NCI-H446 (cell line): ENCODE measurements at places on chromosomes 2 and 18.

DNA sequence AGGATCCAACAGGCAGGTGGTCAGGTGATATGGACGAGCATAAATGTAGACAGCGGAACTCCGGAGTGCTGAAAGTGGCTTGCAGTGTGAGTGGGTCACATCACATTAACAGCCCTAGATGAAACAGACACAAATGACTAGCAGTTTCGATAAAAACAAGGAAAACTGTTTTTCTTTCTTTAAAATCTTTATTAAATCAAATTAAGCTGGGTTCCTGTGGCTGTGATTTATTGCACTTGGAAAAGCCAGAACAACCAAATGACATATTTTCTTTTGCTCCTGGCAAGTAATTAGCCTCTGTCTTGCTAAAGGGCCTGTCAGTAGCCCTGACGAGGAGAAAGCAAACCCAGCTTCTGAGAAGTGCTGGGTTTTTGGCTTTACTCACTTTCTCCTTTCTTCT lies 152.9 kb upstream of the DDX18 start:
- no peak for DNase-seq

GRCh38 chr2:145644820-145645302 lies 1124.9 kb upstream of the ZEB2 start:
- DNase-seq: no peak

DNA sequence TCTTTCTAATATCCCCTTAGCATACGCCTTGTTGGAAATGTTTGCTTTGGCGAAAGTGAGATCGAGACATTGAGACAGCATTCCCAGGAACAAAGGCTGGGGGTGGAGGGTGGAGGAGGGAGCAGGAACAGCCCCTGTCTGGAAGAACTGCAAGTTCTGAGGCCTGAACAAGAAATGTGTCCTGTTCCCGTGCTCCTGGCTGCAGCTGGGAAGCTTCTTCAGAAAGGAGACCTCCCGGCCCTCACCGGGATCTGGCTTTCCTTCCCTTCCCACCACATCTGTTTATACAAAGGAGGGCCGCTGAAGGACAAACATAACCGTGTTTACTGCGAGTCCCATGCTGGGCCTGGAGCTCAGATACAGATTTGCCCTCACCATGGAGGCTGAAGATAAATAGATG lies 35.9 kb downstream of the AFF3 start:
- no peak for DNase-seq

DNA sequence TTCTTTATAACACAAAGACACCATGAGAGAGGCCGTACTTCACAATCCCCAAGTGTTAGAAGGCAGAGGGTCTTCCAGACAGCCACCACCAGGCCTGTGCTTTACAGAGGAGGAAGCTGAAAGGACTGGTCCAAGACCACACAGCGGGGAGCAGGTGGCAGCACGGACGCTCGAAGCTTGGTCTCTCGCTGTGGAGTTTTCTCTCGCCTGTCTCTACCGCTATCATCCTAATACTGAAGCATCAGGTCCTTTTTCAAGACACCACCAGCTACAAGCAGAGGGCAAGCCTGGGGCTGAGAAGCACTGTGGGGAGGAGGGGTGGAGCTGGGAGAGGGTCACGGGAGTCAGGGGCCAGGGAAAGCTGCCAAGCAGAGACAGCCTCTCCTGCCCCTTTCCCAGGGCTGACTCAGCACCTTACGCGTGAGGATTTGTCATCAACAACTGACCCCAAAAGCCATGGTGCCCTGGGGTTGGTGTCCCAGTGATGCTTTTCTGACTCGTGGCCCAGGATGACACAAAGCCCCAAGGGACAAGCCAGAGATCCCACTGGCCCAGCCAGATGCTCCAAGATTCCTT lies 31.9 kb upstream of the FOSL2 start:
- no peak for DNase-seq

- peak; percentile 40 for DNase-seq
Observed at GRCh38 chr2:124027182-124027581, 2.1 kb downstream of the CNTNAP5 start.

DNA sequence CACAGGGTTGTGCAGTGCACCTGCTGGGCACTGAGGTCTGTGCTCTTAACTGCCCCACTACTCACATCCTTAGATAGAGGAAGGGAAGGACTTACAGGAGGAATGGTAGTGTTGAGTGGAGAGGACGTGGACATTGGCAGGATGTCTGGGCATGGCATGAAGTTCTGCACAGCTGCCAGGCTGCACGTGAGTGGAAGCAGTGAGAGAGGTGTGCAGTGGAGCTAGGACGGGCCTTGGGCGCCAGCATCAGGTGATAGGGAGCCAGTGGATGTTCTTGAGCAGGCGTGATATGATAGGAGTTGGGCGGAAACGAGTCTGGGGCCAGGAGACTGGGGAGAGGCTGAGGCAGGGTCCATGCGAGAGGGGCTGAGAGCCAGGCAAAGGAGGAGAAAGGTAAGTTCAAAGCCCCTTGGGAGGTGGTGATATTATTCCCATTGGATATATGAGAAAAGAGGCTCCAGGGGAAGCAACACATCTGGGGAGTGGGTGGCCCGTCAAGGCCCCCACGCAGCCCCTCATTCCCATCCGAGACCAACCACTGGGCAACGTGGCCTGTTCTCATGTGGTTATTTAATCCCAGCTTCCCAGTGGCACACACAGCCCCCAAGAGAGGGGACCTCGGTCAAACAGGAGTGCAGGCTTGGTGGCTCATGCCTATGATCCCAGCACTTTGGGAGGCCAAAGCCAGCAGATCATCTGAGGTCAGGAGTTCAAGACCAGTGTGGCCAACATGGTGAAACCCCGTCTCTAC lies 45.7 kb upstream of the SNED1 start:
- no peak for DNase-seq

DNA sequence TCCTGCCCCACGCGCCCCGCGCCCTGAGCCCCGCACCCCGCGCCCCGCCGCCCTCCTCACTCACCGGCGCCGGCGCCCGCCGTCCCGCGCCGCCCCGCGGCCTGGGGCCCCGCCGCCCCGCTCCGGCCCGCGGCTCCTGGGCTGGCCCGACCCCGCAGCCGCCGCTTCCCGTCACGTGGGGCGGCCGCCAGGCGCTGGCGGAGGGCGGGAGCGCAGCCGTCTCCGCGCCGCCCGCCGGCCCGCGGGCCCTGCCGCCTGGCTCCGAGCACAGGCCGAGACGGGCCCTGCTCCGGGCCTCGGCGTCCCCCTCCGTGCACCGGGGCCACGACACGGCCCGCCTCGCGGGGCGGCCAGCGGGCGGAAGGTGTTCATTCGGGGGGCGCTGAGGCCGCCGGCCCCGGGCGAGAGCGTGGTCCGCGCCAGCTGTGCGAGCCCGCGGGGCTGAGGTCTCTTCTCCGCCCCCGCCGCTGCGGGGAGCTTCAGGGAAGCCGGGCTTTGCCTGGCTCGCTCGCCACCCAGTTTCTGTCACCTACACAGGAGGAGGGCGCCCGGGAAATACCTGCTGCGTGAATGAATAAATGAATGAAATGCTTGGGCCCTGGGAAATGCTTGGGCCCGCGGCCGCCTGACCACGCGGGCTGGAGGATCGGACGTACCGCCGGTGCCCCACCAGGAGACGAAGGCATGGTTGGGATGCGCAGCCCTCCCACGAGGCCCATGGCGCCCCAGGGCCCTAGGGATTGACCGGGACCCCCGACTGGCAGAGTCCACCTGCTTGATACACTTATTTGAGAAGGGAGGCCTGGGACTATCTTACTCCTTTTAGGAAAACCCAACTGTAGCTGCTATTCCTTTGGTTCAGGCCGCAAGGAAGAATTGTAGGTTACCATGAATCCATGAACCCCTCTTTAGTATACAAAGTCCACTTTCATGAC lies at the start of gene TGFBRAP1:
Gene TGFBRAP1, minus strand, starts transcription at position 175 of the 935 bp plus-strand sequence. CDS start 21,434 bp downstream, outside the sequence.
- DNase-seq: peak; percentile 14

DNA sequence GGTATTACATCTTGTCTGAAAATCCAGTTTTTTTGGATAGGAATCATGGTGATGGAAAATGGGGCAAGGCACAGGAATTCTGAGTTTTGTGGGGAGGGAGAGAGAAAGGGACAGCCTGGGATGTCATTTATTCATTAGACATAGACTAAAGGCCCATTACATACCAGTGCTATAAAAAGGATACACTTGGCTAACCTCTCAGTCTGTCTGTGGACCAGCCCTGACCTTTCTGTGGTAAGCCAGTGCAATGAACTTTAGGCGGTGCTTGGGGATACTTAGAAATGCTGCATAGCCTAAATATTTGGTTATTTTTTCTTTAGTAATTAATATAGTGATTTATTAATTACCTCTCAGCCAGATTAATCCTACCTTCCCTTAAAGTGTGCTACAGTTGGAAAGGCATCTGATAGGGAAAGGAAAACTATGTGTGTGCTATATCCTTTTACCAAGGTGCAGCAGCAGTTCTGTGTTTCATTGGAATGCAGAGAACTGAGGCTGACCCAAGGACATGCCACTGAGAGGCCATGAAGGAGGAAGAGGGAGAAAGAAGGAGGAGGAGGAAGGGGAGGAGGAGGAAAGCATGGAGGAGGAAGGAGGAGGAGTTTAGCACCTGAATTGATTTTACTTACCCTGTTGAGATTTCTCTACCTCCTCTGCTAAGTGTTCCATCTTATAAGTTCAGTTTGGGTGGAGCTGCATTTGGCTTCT lies 37.5 kb downstream of the KCNS3 start:
- DNase-seq: no peak

GRCh38 chr2:23425885-23426262 lies 40.9 kb downstream of the KLHL29 start:
- DNase-seq: no peak

DNA sequence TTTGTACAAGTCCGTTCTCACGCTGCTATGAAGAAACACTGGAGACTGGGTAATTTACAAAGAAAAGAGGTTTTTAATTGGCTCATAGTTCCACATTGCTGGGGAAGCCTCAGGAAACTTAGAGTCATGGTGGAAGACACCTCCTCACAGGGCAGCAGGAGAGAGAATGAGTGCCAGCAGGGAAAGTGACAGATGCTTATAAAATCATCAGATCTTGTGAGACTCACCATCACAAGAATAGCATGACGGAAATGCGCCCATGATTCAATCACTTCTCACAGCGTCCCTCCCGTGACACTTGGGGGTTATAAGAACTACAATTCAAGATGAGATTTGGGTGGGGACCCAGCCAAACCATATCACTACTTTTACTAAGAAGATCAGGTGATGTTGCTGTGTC lies 285.8 kb downstream of the TMX3 start:
- no peak for DNase-seq

DNA sequence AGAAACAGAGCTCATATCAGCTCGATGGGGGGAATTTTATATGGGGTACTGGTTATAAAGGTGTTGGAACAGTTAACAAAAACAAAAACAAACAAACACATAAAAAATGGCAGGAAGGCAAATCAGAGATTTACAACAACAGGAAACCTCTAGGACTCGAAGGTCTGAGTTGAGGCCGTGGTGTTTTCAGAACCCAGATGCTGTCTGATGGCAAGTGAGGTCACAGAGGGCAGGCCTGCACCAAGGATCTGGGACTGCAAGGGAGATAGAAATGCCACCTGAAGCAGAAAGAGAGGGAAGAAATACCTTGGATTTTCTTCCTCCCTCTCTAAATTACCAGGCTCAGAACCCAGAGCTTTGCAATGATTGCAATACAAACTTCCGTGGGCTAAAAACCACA lies 429.5 kb downstream of the ZNF521 start:
- DNase-seq: no peak

DNA sequence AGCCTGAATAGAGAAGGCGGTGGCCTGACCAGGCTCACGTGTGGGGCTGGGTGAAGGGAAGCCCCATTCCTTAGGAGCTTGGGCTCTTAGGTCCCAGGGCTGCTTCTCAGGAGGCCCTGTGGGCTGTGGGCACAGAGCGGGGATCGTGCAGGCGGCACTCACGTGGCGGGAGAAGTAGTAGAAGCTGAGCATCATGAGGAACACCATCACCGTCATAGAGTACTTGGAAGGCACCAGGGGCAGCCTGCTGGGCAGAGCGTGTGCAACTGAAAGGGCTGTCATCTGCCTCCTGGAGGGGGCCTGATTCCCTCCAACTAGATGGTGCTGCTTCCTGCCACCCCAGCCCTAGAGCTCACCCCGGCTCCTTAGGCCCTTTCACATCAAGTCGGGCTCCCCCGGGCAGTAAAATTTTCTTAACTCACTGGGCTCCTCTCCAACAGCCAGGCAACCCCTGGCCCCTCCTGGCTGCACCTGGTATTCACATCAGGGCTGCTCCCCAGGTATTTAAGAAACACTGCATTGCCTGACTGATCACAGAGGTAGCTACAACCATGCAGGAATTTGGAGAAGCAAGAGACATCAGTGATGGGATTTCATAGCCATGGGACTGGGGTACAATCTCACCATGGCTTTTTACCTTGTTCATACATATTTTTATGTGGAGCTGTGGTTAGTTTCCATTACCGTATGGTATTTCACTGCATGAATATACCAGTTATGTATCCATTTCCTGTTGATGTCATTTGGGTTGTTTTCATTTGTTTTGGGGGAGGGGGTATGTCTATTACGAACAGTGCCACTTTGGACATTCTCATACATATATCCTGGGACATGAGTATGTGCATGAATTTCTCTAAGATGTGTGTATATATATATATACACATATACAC lies 32.9 kb downstream of the CENPO start:
- DNase-seq: no peak

- no peak for DNase-seq
Observed at GRCh38 chr2:75210409-75210808, 11.1 kb upstream of the TACR1 start.

- DNase-seq: no peak
Observed at GRCh38 chr2:191692502-191693115, 14.7 kb downstream of the NABP1 start.

DNA sequence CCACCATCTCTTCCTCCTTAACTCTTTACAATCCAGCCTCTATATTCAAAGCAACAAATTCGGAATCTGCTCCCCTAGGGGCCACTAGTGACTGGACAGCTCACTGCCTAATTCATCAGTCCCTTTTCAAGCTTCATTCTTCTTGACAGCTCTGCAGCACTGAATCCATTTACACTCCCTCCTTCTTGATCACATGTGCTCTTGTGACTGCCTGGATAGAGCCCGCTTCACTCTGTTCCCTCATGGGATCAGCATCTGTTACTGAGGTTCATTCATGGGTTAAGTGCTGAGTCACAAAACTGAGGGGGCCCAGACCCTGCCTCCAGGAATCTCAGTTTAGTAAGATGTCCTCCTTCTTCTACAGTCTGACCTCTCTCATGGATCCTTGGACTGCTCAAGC lies 81.5 kb downstream of the CYRIA start:
- no peak for DNase-seq

DNA sequence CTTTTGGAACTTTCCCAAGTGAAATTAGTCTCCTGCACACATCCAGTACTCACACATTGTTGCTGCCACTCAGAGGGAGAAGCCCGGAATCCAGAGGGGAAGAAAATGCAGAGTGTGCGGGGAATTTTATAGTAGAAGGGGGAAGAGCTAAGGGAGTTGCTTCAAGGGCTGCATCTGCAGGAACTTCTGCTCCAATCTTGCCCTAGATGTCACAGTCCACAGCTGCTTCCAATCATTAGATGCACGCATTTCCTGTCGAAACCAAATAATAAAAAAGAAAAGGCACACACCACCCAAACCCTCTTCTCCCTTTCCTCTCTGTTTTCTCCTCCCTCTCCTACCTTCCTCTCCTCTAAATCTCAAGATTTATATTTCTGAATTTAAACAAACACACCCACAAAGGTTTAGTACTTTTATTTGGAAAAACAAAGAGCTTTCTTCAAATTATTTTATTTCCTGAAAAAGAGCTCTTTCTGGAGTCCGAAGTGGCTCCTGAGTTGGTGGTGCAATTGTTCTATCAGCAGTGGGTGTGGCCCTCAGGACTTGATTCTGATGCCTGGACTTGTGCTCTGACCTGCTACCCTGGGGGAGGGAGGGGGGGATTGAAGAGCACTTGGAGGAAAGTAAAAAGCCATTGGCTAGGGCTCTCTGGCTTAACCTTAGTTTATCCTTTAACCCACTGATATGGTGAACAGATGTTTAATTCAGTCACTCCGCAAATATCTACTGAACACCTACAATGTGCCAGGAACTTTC lies 72.0 kb downstream of the KCNE4 start:
- DNase-seq: no peak

GRCh38 chr18:46677611-46678010 lies 20.6 kb upstream of the LOXHD1 start:
- no peak for DNase-seq
